ENCODE measurements at places on chromosomes 2 and 18.

DNA sequence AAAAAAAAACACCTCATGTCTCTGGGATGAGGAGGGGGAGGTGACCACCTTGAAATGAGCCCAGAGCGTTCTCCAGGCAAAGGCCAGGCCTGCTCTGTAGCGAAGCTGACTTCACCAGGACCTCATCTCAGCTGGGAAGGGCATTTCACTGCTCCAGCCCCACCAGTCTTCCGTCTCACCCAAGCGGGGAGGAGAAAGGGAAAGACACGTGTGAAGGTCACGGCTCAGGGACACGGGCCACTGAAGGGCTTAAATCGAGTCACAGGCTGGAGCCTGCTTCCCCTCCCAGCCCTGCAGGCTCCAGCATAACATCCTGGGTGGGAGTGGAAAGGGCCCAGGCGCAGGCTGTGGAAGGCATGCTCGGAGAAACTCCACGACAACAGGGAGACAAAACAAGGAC, 18.1 kb downstream of the THAP4 start:
- DNase-seq = no peak

GRCh38 chr2:159988412-159988970, 73.9 kb downstream of the PLA2R1 start:
- no peak for DNase-seq

DNA sequence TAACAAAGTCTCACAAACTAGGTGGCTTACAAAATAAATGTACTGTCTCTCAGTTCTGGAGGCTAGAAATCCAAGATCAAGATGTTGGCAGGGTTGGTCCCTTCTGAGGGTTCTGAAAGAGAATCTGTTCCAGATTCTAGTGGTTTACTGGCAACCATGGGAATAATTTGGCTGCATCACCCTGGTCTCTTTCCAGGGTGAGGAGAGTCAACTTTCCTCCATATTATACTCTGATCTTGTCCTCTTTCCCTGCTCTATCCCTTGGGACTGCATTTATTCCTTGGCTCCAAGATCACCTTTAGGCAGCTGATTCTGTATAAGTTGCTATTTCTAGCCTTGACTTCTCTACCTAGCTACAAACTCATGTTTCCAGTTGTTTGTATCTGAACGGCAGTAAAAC, 35.2 kb downstream of the SLC40A1 start:
- DNase-seq = no peak

- DNase-seq = peak; percentile 73
Measured at GRCh38 chr2:102848366-102848839, 86.6 kb downstream of the TMEM182 start.

DNA sequence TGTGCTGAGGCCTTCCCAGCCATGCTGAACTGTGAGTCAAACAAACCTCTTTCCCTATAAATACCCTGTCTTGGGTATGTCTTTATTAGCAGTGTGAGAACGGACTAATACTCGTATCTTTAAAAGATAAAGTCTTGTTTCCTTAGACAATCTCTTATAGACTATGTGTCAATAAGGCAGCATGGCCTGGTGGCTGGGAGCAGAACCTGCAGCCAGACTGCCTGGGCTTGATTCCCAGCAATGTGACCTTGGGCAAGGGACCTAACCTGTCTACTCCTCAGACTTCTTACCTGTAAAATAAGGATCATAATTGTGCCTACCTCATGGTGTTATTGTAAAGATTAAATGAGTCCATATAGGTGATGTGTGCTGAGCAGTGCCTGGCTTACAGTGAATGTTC, 198.7 kb downstream of the CDH20 start:
- DNase-seq = no peak

DNA sequence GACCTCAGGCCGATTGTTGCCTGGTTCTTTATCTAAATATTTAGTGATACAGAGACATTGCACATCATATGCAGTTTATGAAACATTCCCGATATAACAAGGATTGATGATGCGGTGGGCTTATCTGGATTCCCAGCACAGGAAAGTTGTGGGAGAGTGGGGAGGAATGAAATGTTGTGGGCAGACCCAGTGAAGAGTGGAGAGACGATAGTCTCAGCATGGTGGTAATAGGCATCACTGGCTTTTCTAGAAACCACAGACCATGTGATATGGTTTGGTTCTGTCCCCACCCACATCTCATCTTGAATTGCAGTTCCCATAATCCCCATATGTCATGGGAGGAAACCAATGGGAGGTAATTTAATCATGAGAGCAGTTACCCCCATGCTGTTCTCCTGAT, 34.8 kb upstream of the RND3 start:
- DNase-seq = no peak

DNA sequence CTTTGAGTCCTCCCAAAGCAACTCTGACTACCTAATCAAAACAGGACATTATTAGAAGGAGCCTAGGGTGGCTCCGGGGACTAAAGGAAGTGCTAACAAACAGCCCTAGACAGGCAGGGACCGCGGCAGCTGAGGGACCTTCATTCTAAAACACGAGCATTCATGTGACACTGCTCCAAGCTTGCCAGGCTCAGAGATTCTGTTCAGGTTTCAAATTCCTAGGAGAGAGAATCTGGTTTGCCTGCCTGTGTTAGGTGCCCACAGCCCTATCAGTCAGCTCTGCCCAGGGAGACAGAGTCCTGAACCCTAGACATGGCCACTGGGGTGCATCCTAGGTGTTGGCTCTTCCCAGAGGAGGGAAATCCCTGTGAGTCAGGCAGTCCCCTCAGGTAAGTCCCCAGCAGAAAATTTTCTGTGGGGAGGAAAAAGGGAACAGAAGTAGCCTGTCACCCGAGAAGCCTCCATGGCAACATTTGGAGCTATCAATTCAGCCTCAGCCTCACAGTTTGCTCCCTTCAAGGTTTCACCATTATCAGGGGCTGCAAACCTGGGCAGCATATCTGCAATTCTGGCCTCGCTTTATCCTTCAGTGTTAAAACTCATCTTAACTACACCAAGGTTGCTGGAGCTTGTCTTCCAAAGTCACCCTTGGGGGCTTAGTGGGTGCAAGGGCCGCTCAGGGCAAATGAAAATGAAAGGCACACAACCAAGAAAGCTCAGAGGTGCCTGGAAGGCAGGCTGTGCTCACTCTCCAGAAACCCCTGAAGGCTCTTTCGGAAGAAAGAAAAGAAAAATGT, 28.6 kb downstream of the PCBP1 start:
- DNase-seq = peak; percentile 58

Data from NCI-H2107 (cell line).